ENCODE measurements at places on chromosomes 13 and 19.

DNA sequence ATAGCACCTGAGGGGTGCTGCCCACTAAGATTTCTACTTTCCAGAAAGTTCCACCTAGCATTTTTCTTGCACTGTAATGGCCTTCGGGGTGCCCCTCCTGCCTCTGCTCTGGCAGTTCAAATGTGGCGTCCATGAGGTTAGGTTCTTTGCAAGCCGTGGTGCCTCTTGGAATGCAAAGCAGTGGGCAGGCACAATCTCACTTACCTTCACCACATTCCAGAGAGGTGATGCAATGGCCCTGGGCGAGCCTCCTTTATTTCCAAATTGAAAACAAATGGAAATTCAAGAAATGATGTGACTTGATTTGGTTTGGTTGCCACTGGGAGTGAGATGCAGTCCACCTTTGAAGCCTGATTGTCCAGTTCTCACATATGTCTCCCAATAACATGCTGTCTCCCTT lies 46.9 kb downstream of the FGF9 start:
- DNase-seq, result no peak

DNA sequence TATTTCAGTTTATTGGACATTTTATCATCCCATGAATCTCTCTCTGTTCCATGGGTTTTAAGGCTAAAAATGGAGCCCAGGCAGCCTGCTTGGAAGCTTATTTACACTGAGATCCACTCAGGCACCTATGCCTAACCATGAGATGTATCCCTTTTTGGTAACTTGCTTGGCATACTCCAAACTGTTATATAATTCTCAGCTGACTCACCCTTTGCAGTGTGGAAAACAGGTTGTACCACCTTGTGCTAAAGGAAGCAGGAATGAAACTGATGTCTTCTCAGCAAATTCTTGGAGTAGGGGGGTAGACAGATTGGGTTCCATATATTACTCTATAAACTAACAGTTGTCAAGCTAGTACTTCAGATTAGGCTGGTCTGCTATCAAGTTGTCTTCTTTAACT lies 483.6 kb downstream of the KLF5 start:
- DNase-seq, result no peak

DNA sequence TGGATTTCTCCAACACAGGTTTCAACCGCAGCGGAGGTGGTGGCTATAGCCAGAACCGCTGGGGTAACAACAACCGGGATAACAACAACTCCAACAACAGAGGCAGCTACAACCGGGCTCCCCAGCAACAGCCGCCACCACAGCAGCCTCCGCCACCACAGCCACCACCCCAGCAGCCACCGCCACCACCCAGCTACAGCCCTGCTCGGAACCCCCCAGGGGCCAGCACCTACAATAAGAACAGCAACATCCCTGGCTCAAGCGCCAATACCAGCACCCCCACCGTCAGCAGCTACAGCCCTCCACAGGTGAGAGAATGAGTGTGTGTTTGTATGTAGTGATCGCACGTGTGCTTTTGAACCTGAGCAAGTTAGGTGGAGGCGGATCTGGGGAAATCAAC lies 6.0 kb upstream of the CCDC97 start:
- DNase-seq, result no peak

DNA sequence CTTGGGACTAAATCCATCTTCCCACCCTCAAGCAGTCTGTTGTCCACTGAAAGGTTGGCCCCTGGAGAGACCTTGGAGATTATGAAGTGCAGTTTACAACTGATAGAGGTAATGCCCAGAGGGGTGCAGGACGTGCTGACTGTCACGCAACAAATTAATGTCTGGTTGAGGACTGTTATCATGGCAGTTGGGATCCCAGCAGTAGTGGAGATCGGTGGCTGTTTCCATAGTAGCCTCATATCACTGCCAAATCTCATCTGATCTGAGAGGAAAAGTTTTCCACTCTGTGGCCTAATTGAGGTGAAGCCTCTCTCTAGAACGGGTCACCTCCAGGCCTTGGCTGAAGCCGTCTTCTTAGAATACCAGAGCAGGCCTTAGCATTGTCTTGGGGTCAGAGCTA lies 4.1 kb downstream of the TECR start:
- DNase-seq, result no peak

DNA sequence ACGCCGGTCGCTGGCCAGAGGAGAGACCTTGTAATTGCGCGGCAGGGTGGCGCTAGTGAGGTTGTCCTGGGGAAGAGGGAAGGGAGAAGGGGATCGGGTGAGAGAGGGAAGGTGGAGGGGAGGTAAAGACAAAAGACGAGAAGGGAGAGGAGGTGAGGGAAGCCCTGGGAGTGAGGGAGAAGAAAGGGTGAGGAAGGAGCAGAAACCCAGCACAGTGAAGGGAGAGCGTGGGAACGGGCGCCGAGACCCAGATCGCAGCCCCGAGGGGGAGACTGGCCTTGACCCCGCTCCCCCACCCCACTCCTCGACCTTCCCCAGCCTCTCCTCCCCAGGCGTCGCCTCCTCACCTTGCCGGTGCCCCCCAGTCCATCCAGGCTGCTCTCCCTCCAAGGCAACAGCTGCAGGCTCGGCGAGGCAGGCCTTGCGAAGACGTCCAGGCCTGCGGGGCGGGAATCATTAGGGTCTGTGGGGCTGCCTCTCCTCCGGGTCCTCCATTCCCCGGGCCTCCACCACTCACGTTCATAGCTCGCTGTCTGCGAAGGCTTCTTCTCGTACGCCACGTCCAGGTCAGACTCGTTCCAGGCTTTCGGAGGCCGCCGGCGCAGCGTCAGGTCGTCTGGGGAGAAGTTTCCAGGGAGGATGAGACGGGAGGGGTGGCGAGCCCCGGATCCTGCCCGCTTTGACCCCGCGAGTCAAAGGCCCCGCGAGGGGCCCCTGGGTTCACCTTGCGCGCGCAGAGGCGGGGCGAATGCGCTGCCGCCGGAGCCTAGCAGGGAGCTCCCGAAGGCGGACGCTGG lies 8.8 kb downstream of the PPP1R13L start:
- DNase-seq, result no peak

Measured in HEK293T (cell line).